NCI-H1436 treated with DMSO at 0.1 percent for 48 hours (cell line): ENCODE measurements at places on chromosomes 7 and 10.
A peak's percentile ranks its signal among the peaks of the same experiment; 100 is the strongest.

- DNase-seq: peak; percentile 76
Observed at GRCh38 chr7:123601530-123601929, at the start of gene ASB15. Gene ASB15, plus strand, starts transcription at chr7:123601821. Its CDS starts 12,682 bp downstream, at chr7:123614503.

GRCh38 chr7:121744319-121744718 is 128.6 kb upstream of the PTPRZ1 start:
- DNase-seq: no peak

GRCh38 chr10:110571093-110571743 is 3.7 kb downstream of the SMC3 start:
- DNase-seq: no peak

GRCh38 chr7:14507617-14508016 is 394.9 kb downstream of the DGKB start:
- no peak for DNase-seq

DNA sequence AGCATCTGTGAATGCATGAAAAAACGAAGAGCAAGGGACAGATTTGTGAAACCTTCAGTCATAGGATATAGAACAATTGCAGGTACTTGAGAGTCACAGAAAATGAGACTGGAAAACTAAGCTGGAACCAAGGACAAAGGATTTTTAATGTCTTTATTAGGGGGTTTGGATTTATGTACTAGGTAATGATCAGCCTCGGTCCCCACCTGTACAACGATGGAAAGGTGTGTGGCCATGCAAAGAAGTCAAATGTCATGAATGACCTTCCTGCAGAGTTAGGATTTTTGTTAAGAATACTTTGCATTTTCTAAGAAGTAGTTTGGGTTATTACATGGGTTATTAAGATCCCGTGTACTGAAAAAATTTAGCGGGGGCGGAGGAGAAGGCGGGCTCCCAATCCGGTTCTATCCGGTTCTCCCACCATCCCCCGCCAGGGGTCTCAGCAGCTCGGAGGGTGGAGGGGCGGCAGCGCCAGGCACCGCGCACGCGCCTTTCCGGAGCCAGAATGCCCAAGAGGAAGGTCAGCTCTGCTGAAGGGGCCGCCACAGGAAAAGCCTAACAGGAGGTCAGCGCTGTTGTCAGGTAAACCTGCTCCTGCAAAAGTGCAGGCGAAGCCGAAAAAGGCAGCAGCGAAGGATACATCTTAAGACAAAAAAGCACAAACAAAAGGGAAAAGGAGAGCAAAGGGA is 327.5 kb upstream of the PLXDC2 start:
- DNase-seq: no peak

- no peak for DNase-seq
Observed at GRCh38 chr7:140036224-140036962, 26.4 kb downstream of the PARP12 start.
